NCI-H446 treated with DMSO at 0.1 percent for 48 hours (cell line): ENCODE measurements at places on chromosomes 7 and 10.

- no peak for DNase-seq
These were observed 126.7 kb upstream of the ZMIZ1 start for GRCh38 chr10:78942091-78942501.

DNA sequence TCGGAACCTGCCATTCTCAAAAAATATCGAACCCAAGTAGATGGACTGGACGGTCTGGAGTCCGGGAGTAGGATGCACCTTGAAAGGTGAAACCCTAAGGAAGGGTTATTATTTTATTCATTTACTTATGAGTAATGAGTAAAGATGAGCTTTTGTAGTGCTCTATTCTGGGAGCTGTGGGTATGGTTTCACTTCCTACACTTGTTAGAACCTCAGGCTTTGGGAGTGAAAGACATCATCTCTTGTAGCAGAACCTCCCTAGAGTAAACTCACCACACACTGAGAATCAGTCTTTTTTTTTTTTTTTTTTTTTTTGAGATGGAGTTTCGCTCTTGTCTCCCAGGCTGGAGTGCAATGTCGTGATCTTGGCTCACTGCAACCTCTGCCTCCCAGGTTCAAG is 389.4 kb upstream of the AUTS2 start:
- no peak for DNase-seq

- DNase-seq, result no peak
These were observed 32.8 kb upstream of the SLC18A3 start for GRCh38 chr10:49577182-49577925.

GRCh38 chr10:121975295-121976086 is 474 bp upstream of the NSMCE4A start:
- no peak for DNase-seq

DNA sequence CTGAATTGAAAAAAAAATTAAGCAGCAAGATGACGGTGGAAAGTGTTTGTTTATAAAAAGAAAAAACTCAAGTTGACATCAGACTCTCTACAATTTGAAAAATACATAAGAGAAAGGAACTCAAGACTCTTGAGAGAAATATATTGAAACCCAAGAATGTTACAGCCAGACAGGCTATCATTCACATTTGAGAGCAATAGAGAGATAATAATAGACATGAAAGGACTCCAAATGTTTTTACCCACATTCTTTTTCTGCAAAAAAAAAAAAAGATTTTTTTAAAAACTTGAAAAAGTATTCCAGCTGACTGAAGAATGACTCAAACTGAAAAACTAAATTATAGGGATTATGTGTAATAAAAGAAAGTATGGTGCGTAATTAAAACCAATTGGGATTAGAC is 532.4 kb downstream of the INHBA start:
- DNase-seq, result no peak

DNA sequence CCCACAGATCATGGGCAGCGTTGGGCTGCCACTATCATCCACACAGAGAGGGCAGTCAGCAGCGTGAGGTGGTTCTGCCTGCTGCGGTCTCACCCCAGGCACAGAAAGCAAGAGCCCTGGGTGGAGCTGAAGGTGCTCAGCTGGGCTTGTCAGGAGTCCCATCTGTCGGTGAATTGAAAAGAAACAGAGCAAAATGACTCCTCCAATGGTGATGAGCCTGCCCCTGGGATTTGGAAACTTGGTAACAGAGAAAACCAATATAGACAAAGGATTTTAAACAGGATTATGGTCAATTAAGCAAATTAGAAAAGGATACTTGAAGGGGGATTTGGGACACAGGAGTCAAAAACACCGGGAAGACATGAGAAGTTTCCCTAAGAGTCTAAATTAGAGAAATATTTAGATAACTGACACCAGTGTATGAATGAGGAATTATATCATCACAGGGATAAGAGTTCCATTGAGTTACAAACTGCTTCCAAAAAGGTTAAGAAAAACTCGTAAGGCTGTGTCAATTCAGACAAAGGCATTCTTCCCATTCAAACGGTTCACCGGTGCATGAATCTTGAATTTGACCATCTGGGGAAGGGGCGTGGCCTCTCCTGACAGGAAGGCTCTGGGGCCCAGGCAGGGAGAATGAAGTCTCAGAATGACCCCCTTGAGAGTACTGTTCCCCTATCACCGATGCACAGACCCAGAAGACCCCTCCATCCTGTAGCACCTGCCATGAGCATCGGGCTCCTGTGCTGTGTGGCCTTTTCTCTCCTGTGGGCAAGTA is 70.0 kb upstream of the PRSS58 start:
- DNase-seq, result no peak

- no peak for DNase-seq
These were observed 50.0 kb upstream of the INSIG1 start for GRCh38 chr7:155247479-155248365.
